ENCODE measurements at places on chromosomes 11 and 22. TPM values are rescaled to one million over a fixed set of nuclear protein-coding genes. Genes with fewer than 3 reads are reported as not detected.

TYMP gene
- 25.5 TPM for polyA plus RNA-seq

TMEM123 gene
- polyA plus RNA-seq, result 289 TPM

ALDH3B1 gene
- polyA plus RNA-seq, result not detected

CCDC81 gene
- polyA plus RNA-seq, result 0.40 TPM

HTR3A gene
- not detected for polyA plus RNA-seq

DNA sequence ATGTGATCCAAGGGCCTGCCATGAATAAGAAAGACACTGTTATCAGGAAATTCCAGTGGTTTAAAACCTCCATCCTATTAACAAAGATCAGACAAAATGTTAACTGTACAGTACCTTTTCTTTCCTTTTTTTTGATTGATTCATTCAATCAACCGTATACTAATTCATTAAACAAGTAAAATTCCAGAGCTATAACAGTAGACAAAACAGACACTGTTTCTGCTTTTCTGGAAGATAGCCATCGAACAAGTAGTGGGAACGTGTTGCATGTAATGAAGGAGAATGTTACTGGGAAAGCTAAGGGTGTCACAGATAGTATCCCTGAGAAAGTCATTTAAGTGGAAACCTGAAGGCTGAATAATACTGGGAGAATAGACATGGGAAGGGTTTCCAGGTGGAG lies 73.7 kb upstream of the ALKBH3 start:
- H3K27me3 ChIP-seq, result no peaks in the 10 kb centered on the region
- H3K4me1 ChIP-seq, result no peaks in the 10 kb centered on the region
- DNase-seq, result no peak
- H3K27ac ChIP-seq, result no peak overlapping the region
- H3K36me3 ChIP-seq, result peaks cover 13% of the 10 kb centered on the region

- H3K4me3 ChIP-seq, result no peak overlapping the region
- no peaks in the 10 kb centered on the region for H3K36me3 ChIP-seq
- no peak overlapping the region for H3K27ac ChIP-seq
- no peaks in the 10 kb centered on the region for H3K4me1 ChIP-seq
- H3K27me3 ChIP-seq, result no peaks in the 10 kb centered on the region
These were observed 33.9 kb upstream of the RASSF10 start for GRCh38 chr11:12975195-12975594.

GRCh38 chr22:39567135-39567946 lies 3.2 kb upstream of the CACNA1I start:
- no peak overlapping the region for H3K27ac ChIP-seq
- H3K4me3 ChIP-seq, result peak overlapping the region; percentile 19
- peaks cover 4% of the 10 kb centered on the region for H3K27me3 ChIP-seq
- peak; percentile 28 for DNase-seq
- H3K36me3 ChIP-seq, result no peaks in the 10 kb centered on the region

GRCh38 chr11:67277231-67277961 lies 11.1 kb downstream of the GRK2 start:
- peaks cover 73% of the 10 kb centered on the region for H3K4me1 ChIP-seq

DNA sequence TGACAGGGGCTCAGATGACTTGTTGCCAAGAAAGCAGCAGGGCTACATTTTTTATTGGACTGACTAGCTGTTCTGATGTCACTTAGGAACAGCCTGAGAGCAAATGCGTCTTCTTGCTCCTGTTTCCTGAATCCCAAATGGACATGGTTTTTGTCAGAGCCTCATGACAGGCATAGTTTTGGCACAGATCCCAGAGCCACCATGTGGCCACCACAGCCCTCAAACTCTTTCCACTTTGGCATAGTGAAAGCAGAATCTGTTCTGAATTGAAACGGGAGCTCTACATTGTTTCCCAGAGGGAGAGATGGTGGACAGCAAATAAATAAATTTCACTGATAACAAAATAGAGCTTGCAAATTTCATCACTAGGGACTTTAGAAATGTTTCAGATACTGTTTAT lies 222.2 kb downstream of the C11orf87 start:
- H3K4me3 ChIP-seq, result no peak overlapping the region
- no peaks in the 10 kb centered on the region for H3K36me3 ChIP-seq
- DNase-seq, result no peak
- H3K27me3 ChIP-seq, result no peaks in the 10 kb centered on the region

- no peak overlapping the region for H3K4me3 ChIP-seq
- H3K27me3 ChIP-seq, result no peaks in the 10 kb centered on the region
- H3K27ac ChIP-seq, result no peak overlapping the region
- DNase-seq, result no peak
These were observed 92.3 kb upstream of the ANO1 start for GRCh38 chr11:69985641-69986439.

DNA sequence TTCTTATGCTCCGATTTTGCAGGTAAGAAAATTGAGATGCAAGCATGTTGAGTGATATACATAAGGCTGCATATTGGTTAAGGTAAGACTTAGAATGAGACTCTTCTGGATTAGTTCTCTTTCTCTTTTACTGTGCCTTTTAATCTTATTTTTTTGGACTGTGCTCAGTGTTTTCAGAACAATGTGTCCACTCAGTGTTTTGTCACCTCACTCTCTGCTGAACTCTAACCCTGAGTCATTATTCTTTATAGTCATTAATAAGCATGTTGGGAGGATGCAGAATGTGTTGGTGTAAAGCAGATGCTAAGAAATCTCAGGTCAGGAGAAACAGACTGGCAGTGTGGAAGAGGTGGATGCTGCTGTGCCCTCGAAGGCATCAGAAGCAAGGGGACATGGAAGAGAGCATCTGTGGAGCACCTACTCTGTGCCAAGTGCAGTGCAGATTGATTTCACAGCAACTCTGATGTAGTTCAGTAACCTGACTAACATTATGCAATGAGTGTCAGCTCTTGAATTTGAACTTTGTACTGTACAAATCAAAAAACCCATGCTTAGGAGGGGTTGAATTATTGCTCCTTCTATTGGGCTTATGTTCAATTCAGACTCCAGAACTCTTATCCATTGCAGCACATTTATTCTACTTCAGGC lies 80.7 kb upstream of the LARGE1 start:
- DNase-seq, result no peak
- H3K4me3 ChIP-seq, result no peak overlapping the region
- H3K36me3 ChIP-seq, result peaks cover 4% of the 10 kb centered on the region
- no peak overlapping the region for H3K27ac ChIP-seq

DNA sequence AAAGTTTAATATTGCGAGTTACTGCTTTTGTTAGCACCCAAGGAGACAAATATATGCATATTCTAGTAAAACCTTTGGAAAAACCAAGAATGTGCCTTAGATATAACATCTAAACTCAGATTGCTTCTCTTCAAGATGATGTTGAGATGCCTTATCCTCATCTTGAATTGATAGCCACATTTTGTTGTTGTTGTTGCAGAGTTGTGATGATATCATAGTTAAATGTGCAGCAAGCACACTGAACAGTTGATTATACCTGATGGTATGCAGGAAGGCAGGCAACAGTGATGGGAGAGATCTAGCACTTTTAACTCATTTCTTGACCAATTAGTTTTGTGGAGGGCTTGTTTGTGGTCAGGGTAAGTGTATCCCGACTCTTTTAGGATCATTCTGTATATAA lies 48.0 kb downstream of the KDM2A start:
- no peak for DNase-seq
- peaks cover 4% of the 10 kb centered on the region for H3K27me3 ChIP-seq
- H3K27ac ChIP-seq, result peak overlapping the region; percentile 52

DNA sequence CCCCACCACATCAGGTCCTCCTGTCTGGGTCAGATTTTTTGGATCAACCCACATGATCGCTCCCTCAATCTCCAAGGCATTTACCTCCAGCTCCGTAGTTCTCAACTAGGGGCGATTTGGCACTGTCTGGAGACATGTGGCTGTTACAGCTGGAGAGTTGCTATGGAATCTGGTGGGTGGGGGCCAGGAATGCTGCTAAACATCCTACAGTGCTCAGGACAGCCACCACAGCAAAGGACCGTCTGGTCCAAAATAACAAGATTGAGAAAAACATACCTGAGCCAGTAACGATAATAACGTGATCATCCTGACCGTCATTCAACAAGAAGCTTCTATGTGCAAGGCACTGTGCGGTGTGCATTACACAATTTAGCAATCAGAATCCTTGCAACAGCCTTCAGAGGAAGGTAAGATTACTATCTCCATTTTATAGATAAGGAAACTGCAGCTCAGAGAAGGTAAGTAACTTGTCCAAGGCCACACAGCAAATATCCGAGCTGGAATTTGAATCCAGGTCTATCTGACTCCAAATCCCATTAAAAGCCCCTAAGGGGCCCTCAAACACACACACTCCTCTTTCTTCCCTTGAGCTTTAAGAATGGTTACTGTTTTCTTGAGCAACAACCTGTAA lies 14.3 kb upstream of the CRY2 start:
- H3K36me3 ChIP-seq, result no peaks in the 10 kb centered on the region
- DNase-seq, result no peak
- no peak overlapping the region for H3K4me3 ChIP-seq
- peaks cover 9% of the 10 kb centered on the region for H3K4me1 ChIP-seq
- H3K27ac ChIP-seq, result no peak overlapping the region
- H3K27me3 ChIP-seq, result peaks cover 7% of the 10 kb centered on the region

DNA sequence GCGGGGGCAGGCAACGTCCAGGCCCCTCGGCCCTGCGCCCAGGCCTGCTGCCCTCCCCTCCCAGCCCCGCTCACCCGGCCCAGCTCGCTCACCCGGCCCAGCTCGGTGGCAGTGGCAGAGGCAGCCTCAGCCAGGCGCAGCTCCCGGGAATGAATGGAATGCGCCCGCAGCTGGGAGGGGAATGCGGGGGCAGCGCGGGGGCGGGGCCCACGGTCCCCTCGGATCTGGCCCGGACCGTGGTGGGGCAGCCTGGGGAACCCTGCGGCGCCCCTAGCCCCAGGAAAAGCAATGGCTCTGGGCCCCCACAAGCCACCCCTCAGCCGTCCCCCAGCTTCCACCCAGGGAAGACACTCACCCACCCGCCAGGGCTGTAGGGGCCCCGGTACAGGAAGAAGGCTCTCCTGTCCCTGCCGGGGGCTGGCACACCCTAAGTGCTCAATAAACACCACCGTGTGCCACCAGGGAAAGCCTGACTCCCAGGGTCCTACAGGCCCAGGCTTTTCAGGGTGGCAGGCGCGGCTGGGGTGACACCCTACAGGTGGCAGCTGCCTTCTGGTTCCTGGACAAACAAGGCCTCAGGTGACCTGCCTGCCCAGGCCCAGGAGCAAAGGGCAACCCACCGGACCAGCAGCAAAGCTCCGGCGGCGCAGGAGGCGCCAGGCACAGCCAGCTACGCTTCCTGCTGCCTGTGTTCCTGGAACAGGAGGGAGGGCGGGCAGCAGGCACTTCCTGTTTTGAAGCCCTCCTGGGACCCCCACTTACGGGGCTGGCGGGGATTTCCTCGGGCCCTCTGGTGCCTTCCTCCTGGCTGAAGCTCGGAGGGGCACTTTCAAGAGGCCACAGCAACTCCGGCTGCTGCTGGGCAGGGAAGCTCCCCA lies 13.8 kb downstream of the PLXNB2 start:
- no peak overlapping the region for H3K27ac ChIP-seq
- DNase-seq, result no peak

- no peaks in the 10 kb centered on the region for H3K4me1 ChIP-seq
- H3K4me3 ChIP-seq, result no peak overlapping the region
- H3K27me3 ChIP-seq, result peaks cover 9% of the 10 kb centered on the region
- no peak for DNase-seq
These were observed 352.8 kb downstream of the BUD13 start for GRCh38 chr11:116420030-116420429.

DNA sequence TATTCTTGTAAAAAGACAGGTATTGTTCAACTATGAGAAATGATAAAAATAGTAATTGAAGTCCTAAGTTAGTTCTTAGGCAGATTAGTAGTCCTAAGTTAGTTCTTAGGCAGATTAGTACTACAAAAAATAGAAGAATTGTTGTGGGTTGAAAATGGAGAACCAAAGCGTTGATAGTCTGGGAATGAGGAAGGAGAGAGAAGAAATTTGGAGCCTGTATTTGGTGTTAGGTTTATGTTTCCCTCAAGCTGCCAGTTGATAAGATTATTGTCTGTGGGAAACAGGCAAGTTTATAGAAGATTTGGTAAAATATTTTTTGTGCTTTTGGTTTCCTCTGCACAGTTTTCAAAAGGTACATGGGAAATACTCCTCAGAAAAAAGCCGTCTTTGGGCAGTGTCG lies 3.6 kb downstream of the BCO2 start:
- no peak for DNase-seq
- H3K4me1 ChIP-seq, result peaks cover 45% of the 10 kb centered on the region
- no peak overlapping the region for H3K27ac ChIP-seq
- peaks cover 4% of the 10 kb centered on the region for H3K36me3 ChIP-seq
- H3K4me3 ChIP-seq, result peak overlapping the region; percentile 72

DNA sequence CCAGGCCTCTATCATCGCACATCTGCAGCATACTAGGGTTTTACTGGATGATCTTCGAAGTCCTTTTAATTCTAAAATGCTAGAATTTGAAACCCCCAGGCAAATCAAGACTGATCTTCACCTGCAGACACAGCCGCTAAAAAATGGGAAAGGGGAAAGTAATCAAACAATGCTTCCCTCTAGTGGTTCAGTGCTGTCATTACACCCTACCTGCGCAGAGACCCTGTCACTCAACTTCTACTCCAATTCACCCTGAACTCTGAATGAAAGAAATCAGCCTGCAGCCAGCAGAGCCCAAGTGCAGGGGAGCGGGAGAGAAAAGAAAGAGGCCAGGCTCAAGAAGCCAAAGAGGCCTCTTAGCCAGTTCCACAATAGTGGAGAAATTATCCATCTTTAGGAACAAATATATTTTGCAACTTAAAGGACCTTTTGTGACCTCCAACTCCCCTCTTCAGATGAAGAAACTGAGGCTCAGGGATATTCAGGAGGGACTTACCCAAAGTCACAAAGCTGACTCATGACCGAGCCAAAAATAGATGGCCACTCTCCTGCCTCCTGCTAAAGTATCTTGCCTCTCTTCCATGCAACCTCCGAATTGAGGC lies 33.0 kb downstream of the SERGEF start:
- H3K4me3 ChIP-seq, result no peak overlapping the region
- H3K36me3 ChIP-seq, result peaks cover 36% of the 10 kb centered on the region
- H3K27ac ChIP-seq, result no peak overlapping the region
- DNase-seq, result peak; percentile 24

- no peak for DNase-seq
- H3K27ac ChIP-seq, result no peak overlapping the region
- no peaks in the 10 kb centered on the region for H3K27me3 ChIP-seq
- H3K4me3 ChIP-seq, result no peak overlapping the region
- no peaks in the 10 kb centered on the region for H3K36me3 ChIP-seq
These were observed 3.8 kb downstream of the SELENOO start for GRCh38 chr22:50204571-50204970.

All from immature natural killer cell (primary cell).